ENCODE measurements at places on chromosomes 1 and 21.

GRCh38 chr1:225524570-225524969, 96.7 kb upstream of the LBR start:
- H3K4me3 ChIP-seq = no peak overlapping the region
- H3K4me1 ChIP-seq = no peaks in the 10 kb centered on the region
- H3K27ac ChIP-seq = no peak overlapping the region
- H3K36me3 ChIP-seq = no peaks in the 10 kb centered on the region
- DNase-seq = no peak

GRCh38 chr1:29805122-29805895, 569.0 kb downstream of the PTPRU start:
- H3K27me3 ChIP-seq = peaks cover 21% of the 10 kb centered on the region
- no peak for DNase-seq
- no peaks in the 10 kb centered on the region for H3K4me1 ChIP-seq
- H3K36me3 ChIP-seq = no peaks in the 10 kb centered on the region

- H3K27me3 ChIP-seq = no peaks in the 10 kb centered on the region
- no peak overlapping the region for H3K4me3 ChIP-seq
- no peak overlapping the region for H3K27ac ChIP-seq
- H3K36me3 ChIP-seq = no peaks in the 10 kb centered on the region
- peaks cover under 1% of the 10 kb centered on the region for H3K4me1 ChIP-seq
Observed at GRCh38 chr1:71087060-71087459, 6.2 kb upstream of the ZRANB2 start.

DNA sequence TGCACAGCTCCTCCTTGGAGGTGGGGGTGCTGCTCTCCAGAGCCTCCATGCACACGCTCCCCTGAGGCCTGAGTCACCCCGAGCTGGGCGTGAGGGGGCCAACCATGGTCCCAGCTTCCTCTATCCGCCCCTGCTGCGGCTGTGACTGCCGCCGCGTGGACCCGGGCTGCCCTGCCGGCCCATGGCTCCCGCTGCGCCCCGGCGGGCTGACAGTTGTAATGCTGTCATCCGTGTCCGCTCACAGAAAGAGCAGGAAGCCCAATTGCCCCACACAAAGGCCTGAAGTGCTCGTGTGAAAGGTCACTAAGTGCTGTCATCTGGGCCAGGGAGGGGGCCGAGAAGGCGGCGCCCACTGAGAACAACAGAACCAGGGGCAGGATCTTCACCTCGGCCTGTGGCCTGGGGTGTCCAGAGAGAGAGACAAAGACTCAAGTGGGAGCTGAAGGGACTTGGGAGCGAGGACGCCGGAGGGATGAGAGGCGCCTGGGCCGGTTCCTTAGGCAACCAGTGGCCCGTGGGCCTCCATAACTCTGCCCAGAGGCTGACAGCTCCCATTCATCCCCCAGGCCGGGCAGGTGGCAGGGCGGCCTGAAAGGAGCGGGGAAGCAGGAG, 31.5 kb downstream of the OLIG1 start:
- H3K4me3 ChIP-seq = no peak overlapping the region
- peaks cover 16% of the 10 kb centered on the region for H3K27me3 ChIP-seq
- H3K4me1 ChIP-seq = no peaks in the 10 kb centered on the region

GRCh38 chr1:70717656-70718055, 306.6 kb downstream of the CTH start:
- DNase-seq = no peak
- no peaks in the 10 kb centered on the region for H3K4me1 ChIP-seq
- H3K4me3 ChIP-seq = no peak overlapping the region
- no peaks in the 10 kb centered on the region for H3K36me3 ChIP-seq
- no peaks in the 10 kb centered on the region for H3K27me3 ChIP-seq

DNA sequence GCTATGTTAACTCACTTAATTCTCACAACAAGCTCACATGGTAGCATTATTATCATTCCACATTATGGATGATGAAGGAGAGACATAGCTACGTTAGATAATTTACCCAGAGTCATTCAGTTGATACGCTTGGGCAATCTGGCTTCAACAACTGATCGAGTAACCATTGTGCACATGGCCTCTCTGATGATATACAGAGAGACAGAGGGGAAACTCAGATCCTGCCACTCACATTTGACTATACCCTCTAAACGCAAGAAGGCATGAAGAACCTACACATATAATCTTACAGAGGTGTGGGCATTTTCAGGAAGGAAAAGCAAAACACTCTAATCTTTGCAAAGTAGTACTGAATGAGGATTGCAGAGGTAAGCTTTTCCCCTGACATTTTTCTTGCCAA, 360.1 kb downstream of the BARHL2 start:
- no peaks in the 10 kb centered on the region for H3K4me1 ChIP-seq
- no peaks in the 10 kb centered on the region for H3K27me3 ChIP-seq
- no peak overlapping the region for H3K4me3 ChIP-seq
- H3K36me3 ChIP-seq = no peaks in the 10 kb centered on the region
- DNase-seq = no peak
- no peak overlapping the region for H3K27ac ChIP-seq

GRCh38 chr1:85208488-85208887, 7.7 kb upstream of the SYDE2 start:
- H3K36me3 ChIP-seq = no peaks in the 10 kb centered on the region
- H3K27ac ChIP-seq = no peak overlapping the region
- no peak for DNase-seq
- H3K27me3 ChIP-seq = no peaks in the 10 kb centered on the region
- no peaks in the 10 kb centered on the region for H3K4me1 ChIP-seq

- H3K4me3 ChIP-seq = no peak overlapping the region
- H3K27ac ChIP-seq = no peak overlapping the region
- H3K27me3 ChIP-seq = no peaks in the 10 kb centered on the region
- H3K4me1 ChIP-seq = no peaks in the 10 kb centered on the region
Observed at GRCh38 chr1:47868348-47868676, 128.9 kb downstream of the TRABD2B start.

DNA sequence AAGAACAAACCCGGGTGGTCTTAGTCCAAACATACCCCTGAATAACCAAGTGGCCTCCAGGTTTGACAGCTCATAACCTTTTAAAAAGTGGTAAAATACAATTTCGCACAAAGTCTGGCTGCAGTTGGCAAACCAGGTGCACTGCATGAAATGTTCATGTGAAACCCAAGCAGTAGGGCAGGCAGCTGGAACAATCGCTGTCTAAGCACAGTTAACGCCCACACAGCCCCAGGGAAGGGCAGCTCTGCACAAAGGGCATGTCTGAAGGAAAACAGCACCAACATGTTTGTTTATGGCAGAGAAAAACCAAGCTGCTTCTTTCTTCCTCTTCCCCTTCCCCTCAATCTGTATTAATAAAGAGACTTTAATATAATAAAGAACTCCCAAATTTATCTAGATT, 49.5 kb downstream of the KIAA1614 start:
- H3K4me3 ChIP-seq = no peak overlapping the region
- peak; percentile 66 for DNase-seq
- H3K27me3 ChIP-seq = no peaks in the 10 kb centered on the region
- no peaks in the 10 kb centered on the region for H3K4me1 ChIP-seq
- H3K36me3 ChIP-seq = peaks cover 12% of the 10 kb centered on the region

DNA sequence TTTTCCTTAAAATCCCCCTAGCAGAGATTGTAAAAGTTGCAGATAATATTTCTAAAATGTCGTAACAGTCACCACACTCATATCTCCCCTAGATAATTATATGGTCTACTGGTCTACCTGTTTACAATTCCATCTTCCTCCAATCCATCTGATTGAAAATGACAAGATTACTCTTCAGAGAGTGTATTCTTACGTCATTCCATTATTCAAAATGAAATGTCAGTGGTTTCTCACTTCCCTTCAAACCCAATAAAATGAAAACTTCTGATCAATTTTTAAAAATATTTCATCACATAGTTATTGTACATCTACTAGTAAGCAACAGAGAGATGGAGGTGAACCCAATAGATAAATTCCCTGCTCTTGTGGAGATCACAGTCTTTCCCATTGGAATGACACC, 202.2 kb upstream of the C8B start:
- no peak overlapping the region for H3K27ac ChIP-seq
- no peaks in the 10 kb centered on the region for H3K4me1 ChIP-seq

DNA sequence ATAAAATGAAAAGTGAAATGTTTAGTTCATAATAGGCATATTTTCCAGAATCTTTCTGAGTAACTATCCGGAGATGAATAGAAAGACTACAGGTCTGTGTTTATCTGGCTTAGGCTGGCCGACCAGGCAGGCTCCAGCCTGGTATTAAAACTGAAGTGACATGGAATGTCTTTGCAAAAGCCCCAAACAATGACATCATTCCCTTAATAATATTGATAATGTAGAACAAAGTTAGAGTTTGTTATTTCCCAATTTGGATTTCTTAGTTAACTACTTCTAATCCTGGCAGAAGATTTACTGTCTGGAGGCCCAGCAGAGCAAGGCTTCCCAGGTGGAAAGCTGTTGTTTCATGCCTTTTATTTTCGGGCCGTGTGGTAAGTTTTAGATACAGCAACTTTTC, 207.7 kb downstream of the GREM2 start:
- no peak overlapping the region for H3K27ac ChIP-seq
- DNase-seq = no peak
- H3K36me3 ChIP-seq = no peaks in the 10 kb centered on the region
- H3K4me3 ChIP-seq = no peak overlapping the region
- no peaks in the 10 kb centered on the region for H3K27me3 ChIP-seq
- no peaks in the 10 kb centered on the region for H3K4me1 ChIP-seq

DNA sequence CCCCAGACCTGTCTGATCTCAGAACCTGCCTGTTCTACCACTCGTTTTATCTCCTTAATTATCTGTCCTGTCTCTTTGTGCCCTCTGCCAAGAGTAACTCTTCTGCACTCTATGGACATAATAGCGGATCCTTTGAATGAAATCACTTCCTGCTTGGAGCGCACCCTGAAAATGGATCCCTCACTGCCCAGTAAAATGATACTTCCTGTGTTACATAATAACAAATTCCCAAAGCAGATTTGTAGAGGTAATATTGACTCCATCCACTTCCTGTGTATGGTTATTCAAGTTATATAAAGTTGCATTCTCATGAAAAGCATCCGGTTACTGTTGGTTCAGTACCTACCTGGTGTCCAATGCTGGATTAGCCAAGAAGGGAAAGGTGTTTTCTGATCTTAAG, 246.0 kb downstream of the TRABD2B start:
- H3K36me3 ChIP-seq = no peaks in the 10 kb centered on the region
- H3K4me1 ChIP-seq = peaks cover 10% of the 10 kb centered on the region
- no peak for DNase-seq
- H3K27me3 ChIP-seq = no peaks in the 10 kb centered on the region

DNA sequence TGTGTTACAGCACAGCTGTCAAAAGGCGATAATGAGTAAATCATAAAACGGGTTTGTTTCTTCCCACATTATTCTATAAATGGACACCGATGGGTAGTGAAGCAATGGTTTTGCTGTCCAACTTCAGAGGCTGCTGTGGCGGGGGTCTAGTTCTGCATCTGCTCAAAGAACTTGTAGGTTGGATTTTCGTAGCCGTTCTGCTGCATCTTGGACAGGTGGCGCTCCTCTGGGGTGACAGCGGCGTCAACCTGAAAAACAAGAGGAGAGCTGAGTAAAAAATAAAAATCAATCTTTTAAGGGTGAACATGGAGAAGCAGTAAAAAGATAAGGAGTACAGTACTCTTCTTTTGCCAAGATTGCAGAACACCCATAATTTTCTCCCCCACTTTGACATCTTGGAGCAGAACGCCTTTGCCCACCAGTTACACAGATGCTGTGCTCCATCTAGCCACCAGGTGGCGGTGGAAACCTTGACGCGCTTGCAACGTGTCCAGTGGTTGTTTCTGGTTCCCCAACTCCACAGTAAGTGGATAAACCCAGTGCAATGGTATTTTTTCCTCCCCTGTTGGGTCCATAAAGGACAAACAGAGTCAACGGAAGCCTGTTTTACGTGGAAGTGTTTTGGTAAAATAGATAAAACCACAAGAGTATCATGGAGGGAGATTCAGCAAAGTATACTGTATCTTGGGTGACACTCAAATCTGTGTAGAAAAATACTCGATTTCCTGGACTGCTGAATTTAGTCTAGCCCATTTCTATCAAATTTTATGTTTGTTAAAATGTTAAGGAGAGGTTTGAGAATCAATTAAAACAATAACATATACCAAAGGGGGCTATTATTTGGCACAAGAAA, 147.0 kb downstream of the GABPA start:
- DNase-seq = peak; percentile 77
- H3K4me3 ChIP-seq = no peak overlapping the region
- no peaks in the 10 kb centered on the region for H3K4me1 ChIP-seq
- H3K36me3 ChIP-seq = peaks cover 13% of the 10 kb centered on the region
- H3K27me3 ChIP-seq = no peaks in the 10 kb centered on the region
- no peak overlapping the region for H3K27ac ChIP-seq

DNA sequence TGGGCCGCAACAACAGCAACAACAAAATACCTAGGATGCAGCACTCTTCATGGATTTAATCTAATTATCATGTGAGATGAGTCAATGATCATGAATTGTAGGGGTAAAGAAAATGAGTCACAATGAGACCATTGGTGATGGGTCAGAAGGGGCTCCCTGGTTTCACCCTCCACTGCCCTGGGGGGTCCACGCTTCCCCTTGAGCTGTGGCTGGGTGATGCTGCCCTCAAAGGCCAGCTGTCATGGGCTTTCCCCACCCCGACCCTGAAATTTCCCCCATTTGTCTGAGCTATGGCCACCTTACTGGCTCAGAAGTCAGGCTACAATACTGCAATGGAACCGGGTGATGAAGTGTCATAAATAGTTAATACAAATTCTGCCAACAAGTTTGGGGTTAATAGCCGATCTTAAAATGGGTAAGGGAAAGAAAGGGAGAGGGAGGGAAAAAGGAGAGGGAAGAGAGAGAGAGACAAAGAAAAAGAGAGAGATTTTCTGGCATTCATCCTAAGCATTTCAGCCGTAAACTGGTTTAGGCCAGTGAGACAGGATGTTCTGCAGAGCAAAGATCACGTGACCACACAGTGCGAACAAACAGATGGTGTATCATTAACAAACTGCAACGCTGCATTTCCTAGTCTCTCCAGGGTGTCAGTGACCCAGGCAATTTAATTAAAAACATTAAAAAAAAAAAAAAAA, 143.4 kb upstream of the ERRFI1 start:
- H3K27ac ChIP-seq = peak overlapping the region; percentile 78
- DNase-seq = peak; percentile 51
- H3K27me3 ChIP-seq = no peaks in the 10 kb centered on the region
- no peaks in the 10 kb centered on the region for H3K36me3 ChIP-seq

DNA sequence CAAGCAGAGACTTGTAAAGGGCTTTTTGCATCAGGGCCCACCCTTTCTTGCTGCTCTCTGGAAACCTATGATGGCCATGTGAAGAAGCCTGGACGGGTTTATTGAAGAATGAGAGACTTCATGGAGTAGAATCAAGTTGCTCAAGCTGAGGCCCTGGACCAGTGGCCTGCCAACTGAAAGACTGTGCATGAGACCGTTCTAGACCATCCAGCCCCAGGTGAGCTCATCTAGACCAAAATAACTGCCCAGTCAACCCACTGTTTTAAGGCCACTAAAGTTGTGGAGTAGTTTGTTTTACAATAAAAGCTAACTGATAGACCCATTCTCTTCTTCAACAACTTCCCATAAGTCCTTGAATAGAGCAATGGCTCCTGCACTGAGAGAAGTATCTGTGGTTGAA, 11.8 kb upstream of the ENAH start:
- no peak overlapping the region for H3K27ac ChIP-seq
- no peaks in the 10 kb centered on the region for H3K36me3 ChIP-seq

GRCh38 chr1:187516874-187517273, 688.1 kb downstream of the PLA2G4A start:
- no peaks in the 10 kb centered on the region for H3K36me3 ChIP-seq
- DNase-seq = no peak
- H3K27me3 ChIP-seq = no peaks in the 10 kb centered on the region
- H3K27ac ChIP-seq = no peak overlapping the region
- H3K4me3 ChIP-seq = no peak overlapping the region

- no peak overlapping the region for H3K4me3 ChIP-seq
- no peaks in the 10 kb centered on the region for H3K4me1 ChIP-seq
- H3K36me3 ChIP-seq = no peaks in the 10 kb centered on the region
- DNase-seq = no peak
- H3K27ac ChIP-seq = no peak overlapping the region
Observed at GRCh38 chr21:24590261-24590660, 1017.0 kb downstream of the MRPL39 start.

Data from upper lobe of right lung (tissue), 1 donor.